ENCODE measurements at places on chromosomes 2 and 18.

DNA sequence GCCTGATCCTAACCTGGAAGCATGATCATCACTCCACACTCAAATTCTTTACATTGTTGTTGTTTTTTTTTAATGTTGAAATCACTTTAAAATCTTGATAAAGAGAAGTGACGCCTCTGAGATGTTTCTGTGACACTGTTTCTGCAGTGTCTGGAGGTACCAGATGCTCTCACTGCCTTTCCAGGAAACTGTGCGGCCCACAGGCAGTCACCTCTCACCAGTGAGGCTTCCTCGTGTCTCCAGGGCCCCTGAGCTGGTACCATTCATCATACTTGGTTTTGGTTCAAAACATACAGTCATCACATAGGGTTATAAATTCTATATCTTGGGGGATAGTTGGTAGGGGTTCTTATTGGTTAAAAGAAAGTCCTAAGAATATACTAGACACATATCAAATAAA, 10.1 kb upstream of the ID2 start:
- no peak for DNase-seq

- no peak for DNase-seq
Observed at GRCh38 chr18:461762-462161, 38.7 kb downstream of the COLEC12 start.

DNA sequence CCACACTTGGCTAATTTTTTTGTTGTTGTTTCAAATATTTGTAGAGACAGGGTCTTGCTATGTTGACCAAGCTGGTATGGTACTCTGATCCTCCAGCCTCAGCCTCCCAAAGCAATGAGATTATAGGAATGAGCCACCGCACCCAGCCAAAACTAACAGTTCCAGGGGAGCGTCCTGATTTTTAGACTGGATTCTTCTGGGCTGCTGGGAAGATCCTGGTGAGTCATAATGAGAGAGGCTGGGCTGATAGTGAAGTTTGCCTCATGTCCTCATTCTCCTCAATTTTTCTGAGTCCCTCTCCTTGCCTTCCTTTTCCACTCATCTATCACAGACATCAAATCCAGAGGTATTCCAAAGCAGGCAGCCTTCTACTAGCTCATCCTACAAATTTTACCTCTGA, 81.3 kb downstream of the VSNL1 start:
- DNase-seq: no peak

GRCh38 chr2:190599546-190600220, 49.2 kb upstream of the NAB1 start:
- DNase-seq: no peak

GRCh38 chr18:13625355-13625754, 101.0 kb downstream of the FAM210A start:
- DNase-seq: no peak

DNA sequence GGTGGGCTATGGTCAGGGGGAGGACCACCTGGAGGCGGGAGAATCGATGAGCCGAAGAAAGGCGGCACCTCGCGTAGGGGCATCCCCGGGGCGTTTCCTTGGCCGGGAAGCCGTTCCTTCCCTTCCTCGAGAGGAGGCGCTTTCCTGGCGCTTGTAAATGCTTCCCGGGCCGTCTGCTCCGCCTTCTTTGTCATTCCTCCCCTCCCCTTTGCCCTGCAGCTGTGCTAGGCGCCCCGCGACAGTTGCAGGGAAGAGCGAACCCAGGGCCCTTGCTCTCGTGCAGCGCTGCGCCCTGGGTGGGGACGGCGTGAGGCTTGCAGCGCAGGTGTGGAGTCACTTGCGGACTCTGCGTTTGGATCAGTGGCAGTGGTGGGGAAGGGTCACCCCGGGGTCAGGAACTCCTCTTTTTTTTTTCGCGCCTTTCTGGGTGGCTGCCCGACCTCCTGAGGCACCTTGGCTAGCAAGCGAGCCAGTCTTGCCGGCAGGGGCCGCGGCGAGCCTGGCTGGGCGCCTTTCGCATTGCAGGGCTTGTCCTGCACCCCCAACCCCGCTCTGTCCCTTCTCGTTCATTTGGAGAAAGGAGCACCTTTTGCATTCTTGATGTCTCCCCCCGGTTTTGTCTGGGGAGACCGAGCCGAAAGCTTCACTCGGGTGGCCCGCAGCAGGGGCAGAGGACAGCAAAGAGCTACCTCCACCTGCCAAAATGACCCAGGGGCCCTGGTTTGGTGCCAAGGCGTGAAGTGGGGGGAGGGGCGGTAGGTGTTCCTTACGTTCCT, 858 bp downstream of the KCNS3 start:
- DNase-seq: peak; percentile 52

DNA sequence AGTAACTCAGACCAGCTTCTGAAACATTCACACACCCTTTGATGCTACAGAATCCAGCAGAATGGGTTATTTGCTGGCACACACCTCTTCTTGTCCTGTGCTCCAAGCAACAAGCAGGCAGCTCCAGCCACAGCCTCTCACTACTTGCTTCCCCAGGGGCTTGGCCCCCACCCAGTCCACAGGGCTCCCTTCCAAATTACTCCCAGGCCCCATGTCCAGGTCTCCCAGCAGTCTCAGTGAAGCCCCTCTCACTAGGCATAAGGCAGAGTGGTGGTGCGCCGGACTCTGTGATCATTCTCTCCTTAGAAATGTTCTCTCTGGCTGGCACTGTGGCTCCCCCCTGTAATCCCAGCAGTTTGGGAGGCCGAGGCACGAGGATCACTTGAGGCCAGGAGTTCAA, 25.9 kb downstream of the ITM2C start:
- no peak for DNase-seq

DNA sequence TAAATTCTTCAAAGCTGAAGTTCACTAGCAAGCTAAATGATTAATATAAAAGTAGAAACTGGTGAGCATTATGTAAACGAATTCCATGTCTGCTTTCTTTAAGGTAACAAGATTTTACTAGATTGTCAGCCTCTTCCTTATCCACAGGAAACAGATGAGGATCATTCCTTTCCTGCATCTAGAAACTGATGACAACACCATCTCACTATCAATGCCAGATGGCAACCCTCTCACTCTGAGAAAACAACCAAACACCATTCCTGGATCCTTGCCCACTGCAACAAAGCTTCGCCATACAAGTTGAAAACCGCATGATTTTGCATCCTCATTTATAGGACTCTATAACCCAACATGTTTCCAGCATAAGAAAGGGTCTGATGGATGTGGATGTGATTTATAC, 122.9 kb downstream of the ZNF521 start:
- no peak for DNase-seq

- no peak for DNase-seq
Observed at GRCh38 chr2:76491503-76491902, 780.8 kb upstream of the GCFC2 start.

DNA sequence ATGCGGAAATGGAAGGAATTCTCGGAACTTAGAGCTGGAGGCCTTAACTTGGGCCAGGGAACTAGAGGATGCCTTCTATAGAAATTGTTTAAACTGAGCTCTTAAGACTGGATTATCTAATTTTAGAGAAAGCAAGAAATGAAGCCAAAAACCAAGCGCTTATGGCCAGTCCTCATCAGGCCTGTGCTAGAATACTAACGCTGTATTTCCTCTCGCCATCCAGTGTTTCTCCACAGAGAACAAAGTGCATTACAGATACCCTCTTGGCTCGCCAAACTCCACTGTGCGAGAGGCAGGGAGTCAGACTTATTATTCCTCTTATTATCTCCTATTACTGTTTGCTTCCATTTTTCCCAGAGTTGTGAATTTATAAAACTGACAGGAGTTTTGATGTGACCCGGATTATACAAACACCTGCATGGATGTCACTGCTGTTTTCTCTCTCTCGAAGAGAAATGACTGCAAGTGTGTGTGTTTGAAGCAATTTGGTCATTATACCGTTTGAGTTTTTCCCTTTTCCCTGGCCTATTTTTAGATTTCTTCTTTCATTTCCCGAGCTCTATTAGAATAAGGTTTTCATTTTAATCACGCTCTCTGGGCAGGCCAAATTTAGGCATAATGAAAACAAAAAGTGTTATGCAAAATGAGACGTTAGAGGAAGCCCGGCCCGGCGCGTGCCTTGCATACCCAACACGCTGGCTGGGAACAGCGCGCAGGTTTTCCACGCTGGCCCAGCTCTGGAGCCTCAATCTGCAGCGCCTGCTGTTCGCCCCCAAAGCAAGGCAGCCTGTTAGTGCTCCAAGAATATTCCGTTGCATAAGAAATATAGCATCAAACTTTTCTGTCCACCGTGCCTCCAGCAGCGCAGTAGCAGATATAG, 103.3 kb downstream of the ALK start:
- no peak for DNase-seq

DNA sequence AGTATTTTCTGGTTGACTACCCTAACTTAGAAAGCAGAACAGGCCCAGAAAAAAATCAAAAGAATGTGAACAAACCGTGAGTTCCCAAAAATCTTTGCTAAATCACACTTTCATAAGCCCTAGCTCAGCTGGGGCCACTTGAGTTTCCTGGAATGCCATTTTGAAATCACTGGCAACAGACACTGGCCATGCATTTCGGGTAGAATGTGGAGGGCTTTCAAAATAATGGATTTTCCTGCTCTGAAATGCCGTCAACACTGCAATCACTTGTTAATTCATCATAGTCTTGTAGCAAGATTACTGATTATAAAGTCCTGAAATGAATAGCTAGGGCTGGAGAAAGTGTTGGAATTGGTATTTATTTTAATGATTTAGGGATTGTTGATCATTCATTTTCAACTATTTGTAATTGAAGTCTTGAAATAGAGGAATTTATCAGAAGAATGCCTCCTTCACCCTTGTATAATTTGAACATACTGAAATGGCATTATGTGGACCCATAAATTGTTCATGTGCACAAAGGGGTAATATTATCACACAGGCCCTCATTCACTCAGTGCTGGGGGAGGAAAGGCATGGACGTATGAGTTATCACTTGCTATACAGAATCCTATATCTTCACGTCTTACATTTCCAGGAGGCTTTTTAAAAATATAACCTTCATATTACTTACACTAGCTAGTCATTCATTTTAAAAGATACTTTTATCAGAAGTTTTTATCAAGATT, 134.8 kb downstream of the DTNA start:
- no peak for DNase-seq

DNA sequence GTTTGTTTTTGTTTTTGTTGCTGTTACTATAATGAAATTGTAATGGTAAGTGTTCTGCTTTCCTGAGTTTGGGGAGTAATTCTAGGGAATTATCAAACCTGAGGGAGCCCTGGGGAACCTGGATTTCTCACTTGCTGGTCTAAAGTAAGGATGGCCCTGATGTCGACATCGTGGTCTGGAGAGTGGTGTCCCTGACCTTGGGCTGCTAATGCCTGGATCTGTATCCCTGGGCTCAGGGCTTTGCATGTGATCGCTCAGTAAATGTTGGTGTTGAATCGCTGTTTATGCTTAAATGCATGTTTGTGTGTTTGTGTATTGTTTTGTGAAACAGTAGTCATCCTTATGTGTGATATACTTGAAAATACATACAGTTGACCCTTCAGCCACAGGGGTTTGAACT, 6.1 kb downstream of the ACP1 start:
- DNase-seq: no peak

DNA sequence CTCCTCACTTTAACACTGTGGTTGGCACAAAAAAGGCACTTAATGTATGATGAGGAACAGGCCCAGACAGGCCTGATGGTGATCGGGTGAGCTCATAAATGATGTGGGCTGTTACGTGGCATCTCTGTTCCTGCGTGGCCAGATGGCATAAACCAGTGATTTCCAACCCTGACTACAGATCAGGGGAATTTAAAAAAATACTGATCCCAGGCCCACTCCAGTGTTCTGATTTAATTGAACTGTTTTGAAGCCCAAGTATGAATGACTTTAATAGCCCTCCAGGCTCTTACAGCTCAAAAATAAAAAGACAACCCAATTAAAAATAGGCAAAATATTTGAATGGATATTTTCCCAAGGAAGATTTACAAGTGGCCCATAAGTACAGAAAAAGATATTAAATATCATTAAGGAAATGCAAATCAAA, 48.2 kb downstream of the LIPG start:
- DNase-seq: no peak

- no peak for DNase-seq
Observed at GRCh38 chr18:66395671-66396218, 208.1 kb downstream of the CDH19 start.

GRCh38 chr2:175698061-175698460, 304.0 kb downstream of the LNPK start:
- DNase-seq: no peak

DNA sequence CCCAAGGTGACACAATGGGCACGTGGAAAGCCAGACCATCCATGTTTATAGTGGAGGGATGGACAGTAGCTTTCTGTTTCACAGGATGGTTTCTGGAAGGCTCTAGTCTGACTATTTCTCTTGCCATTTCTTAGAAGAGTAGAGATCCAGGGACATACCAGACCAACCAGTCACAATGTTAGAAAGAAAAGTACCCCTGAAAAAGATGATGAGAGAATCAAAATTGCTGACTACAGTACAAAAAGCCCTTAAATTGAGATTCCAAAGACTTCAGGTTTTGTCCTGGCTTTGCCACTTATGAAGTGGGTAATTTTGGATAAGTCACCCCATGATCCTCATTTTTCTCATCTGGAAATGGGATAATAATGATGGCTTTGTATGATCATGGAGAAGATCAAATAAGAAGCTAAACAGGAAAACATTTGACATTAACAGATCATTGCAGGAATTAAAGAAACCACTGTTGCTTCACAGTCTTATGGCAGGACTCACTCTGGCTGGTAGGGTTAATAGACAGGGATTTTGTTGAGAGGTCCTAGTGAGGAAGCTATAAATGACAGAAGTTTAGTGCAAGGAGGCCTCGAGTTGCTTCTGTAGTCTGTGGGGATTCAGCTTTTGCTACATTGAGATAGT, 386.0 kb downstream of the IRS1 start:
- no peak for DNase-seq

DNA sequence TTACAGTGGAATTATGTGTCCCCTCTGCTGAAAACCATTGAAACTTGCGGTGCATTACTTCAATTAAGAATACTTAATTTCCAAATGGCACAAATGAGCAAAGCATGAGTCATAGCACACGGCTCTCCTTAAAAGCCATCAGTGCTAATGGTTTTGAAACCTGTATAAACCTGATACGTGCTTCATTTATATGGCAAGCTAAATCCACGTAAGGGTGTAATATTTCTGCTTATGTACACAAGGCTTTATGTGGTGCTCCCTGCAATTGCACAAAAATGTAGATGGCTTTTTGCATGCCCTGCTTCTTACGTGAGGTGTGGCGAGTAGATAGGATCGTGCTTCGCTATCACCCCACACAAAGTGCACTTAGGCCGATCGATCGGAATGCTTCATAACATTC, 840.9 kb downstream of the GALR1 start:
- no peak for DNase-seq

DNA sequence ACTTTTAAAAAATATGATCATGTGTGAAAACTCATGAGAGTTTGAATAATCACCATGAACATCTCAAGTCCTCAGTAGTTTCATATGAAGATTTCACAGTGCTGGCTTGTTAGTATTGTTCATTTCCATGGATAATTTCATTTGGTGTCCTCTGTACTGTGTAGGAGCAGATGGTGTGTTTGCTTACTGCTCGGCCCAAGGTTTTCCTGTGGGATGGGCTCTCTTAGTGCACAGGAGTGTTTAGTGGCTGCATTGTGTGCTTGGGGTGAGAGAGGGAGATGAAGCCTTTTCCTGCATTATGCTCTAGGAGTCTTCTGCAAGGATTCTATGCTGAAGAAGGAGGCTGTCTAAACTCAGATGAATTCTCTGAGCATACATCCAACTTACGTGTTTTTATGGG, 270.6 kb downstream of the SOCS6 start:
- no peak for DNase-seq
